Uterus (tissue), 4 donors: ENCODE measurements at places on chromosomes 5 and 9.

- no peak for DNase-seq
Observed at GRCh38 chr9:87620731-87621322, 105.1 kb upstream of the CTSL start.

DNA sequence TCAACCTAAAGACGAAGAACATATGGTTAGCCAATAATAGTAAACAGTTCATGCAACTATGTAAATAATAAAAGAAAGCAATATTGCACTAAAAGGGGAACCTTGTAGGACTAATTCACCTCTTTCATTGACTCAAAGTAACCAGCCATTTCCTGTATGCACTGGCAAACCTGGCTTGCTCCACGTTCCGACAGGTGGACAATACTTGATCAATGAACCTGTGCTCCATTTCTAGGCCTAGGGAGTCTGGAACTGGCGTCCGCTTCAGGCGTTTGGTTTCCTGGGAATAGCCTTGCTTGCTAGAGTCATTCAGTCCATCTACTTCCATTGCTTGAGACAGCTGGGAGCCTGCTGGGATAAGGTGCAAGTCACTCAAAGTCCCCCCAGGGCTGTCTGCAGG is 41.6 kb downstream of the PTAR1 start:
- DNase-seq: no peak

- no peak for DNase-seq
Observed at GRCh38 chr5:168513861-168514428, 15.2 kb upstream of the FBLL1 start.

GRCh38 chr5:56078278-56079156 is 83.8 kb upstream of the IL6ST start:
- peak; percentile 65 for DNase-seq

DNA sequence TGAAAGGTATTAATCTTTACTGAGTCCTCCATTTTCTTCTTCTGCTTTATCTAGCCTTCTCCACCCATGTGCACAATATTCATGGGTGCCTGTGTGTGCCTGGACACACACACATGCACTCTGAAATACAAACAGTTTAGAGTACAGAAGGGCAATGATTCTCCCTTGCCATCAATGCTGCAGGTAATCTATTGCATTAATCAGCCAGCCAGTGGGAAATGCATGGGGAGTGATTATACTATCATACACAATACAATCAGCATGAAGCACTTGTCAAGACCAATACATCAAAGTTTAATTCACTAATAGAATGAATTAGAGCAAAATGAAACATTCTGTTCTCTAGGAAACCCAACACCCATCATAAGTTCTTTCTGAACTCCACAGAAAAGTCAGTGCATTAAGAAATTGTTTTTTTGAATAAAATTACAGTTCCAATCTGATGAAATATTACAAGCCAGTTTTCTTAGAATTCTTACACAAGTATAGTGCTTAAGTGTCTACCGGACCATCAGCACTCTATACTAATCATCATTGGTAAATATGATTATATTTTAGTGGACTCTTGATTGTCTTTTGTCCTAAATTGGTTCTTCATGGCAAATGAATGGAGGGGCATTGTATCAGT is 172.2 kb downstream of the ZSWIM6 start:
- no peak for DNase-seq

DNA sequence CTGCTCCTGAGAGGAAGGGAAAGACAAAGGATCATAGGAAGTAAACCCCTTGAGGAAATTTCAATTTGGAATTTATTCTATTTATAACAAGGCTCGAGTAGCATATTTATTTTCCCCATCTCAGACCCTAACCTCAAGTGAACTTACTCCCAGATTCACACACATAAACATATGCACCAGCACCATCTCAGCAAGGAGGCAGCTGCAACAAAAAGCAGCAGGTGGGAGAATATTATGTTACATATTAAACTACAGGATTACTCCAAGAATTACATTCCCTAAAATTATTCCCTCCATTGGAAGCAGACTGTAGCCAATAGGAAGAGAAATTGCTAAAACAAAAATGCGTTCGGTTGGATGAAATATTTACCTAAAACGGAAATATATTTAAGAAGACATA is 108.4 kb upstream of the PRSS3 start:
- DNase-seq: no peak

DNA sequence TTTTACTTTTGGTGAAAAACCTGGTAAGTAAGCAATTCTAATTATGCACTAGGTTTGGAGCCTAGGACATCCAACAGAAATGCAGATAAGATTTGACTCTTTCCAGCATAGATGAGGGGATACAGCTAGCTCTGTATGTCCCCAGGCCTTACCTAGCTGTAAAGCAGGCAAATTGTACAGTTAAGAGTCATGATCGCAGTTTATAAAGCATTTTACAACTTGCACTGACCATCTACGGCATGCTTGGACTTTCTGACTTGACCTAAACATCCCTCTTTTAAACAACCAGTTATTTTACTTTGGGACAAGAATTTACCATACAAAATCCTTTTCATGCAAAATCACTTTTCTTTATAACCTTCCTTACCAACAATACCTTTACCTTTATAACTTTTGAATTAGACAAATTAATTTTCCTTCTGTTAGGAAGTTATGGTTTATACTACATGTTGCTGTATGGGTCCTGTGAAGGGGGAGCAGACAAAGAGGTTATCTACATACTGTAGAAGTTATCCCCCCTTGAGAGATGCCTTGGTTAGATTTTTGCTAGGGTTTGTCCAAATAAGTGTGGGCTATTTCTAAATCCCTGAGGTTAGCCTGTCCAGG is 36.8 kb downstream of the FGD3 start:
- no peak for DNase-seq

- no peak for DNase-seq
Observed at GRCh38 chr5:102542057-102542456, 43.3 kb upstream of the SLCO6A1 start.

DNA sequence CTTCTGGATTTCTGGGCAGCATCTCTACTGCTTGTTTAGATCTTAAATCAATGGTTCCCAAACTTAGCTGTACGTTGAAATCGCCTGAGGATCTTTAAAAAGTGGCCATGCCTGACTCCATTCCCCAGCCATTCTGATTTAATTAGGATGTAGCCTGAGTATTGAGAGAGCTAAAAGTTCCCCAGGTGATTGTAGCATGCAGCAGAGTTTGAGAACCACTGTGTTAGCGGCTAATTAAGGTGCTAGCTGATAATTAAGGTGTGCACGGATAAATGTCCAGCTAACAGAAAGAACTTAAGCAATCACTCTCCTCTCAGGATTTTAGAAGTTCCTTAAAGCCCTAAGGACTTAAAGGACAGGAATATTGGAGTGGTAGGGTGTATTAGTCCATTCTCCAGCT is 89.1 kb downstream of the NMUR2 start:
- no peak for DNase-seq

DNA sequence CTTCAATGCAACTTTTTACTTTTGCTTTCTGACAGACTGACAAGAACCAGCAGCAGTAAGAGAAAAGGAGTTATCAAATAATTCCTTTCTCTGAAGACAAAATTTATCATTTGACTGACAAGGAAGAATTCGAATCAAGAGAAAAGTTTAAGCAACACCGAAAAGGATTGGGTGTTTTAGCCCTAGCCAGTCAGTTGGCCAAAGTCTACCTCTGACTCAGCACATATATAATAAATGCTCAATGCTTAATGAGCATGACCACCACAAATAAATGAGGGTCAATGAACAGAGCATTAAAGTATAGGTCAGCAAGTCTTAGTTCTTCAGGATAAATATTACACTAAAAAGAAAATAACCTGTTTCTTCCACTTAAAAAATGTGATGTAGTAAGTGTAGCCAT is 1603.5 kb upstream of the C9orf72 start:
- no peak for DNase-seq

DNA sequence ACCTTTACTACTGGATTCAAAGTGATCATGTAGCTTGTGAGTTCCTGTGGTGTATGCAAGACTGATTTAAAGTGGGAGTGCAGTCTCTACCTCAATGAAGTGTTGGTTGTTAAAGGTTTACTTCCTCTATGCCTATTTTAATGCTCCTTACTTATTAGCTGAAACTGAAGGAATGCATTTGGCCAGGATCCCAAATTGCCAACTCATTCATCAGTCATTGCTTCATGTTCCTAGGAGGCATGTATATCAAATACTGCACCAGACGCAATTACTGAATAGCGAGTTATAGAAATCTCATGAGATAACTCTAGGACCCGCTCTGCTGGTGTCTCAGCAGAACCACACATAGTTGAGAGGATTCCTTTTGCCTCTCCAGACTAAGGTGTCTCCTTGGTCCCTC is 143.0 kb upstream of the RPS23 start:
- no peak for DNase-seq

- no peak for DNase-seq
Observed at GRCh38 chr5:133818031-133818431, 150.4 kb downstream of the C5orf15 start.

- no peak for DNase-seq
Observed at GRCh38 chr9:100038472-100038871, 60.3 kb downstream of the ERP44 start.

- no peak for DNase-seq
Observed at GRCh38 chr5:144028636-144029035, 141.8 kb downstream of the YIPF5 start.

DNA sequence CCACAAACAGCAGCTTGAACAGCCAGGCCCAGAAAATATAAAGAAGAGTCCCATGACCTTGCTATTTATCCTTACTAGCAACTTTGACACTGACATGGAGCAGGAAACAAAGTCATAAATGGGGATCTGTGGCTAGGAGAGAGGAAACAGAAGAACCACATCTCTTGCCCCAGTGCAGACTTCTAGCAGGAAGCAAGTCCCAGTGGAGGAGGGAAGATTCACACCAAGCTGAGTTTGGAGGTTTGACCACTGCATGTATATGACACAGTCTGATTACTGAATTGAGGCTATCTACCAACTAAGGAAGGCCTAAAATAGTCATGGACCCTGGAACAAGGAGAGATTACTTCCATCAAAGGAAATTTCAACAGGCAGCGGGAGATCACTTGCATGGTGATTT is 51.4 kb downstream of the CDH6 start:
- no peak for DNase-seq

DNA sequence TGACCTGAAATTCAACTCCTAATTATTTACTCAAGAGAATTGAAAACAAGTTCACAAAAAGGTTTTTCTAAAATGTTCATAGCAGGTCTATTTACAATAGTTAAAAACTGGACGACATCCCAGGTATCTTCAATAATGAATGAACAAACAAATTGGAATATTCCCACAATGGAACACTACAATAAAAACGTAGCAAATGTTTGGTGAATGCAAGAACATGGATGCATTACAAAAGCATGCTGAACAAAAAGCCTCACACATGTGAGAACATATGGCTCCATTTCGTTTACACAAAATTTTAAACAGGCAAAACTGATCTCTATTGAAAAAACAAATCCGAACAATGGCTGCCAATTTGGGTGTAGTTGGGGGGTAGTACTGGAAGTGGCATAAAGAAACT is 669.9 kb downstream of the MTRR start:
- DNase-seq: no peak

- DNase-seq: peak; percentile 81
Observed at GRCh38 chr9:132214027-132214622, 52.3 kb downstream of the NTNG2 start.

- no peak for DNase-seq
Observed at GRCh38 chr9:24816006-24816405, 270.3 kb upstream of the IZUMO3 start.

DNA sequence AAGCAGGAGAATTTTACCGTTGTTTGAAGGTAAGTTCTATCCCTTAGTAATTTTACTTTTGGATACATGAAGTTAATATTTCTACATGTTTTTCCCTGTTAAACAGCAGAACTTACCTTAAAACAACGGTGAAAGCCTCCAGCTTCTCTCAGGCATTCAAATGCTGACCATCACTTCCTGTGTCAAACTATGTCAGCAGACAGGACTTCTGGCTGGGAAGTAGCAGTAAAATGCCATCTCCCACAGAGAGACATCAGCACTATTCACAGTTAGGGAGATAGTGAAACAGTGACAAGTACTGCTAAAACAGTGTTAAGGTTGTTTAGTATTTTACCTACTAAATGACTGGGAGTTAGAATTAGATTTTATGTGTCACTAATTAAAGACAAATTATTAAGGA is 34.2 kb upstream of the GOLGA1 start:
- DNase-seq: no peak

DNA sequence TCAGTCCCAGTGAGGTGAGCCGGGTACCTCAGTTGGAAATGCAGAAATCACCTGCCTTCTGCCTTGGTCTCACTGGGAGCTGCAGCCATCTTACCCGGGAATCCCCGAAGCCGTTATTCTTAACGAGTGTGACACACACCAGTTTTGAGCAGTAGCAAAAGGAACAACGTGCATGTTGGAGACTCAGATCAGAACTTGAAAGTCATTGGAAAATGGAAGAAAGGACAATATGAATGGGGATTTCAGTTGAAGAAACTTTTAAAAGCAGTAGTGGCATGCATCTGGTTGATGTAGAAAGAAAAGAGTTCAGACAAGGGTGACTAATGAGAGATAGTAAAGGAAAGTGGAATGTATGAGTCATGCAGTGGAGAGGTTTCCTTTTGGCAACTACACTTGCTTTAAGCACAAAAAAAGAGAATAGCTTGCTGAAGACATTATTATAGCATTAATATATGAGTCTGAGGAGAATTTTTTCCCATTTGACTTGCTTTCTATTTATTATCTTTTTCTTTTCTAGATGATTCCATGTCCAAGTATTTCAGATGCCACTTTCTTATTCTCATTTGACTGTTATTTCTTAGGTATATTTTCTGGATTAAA is 44.4 kb upstream of the ANKDD1B start:
- no peak for DNase-seq

DNA sequence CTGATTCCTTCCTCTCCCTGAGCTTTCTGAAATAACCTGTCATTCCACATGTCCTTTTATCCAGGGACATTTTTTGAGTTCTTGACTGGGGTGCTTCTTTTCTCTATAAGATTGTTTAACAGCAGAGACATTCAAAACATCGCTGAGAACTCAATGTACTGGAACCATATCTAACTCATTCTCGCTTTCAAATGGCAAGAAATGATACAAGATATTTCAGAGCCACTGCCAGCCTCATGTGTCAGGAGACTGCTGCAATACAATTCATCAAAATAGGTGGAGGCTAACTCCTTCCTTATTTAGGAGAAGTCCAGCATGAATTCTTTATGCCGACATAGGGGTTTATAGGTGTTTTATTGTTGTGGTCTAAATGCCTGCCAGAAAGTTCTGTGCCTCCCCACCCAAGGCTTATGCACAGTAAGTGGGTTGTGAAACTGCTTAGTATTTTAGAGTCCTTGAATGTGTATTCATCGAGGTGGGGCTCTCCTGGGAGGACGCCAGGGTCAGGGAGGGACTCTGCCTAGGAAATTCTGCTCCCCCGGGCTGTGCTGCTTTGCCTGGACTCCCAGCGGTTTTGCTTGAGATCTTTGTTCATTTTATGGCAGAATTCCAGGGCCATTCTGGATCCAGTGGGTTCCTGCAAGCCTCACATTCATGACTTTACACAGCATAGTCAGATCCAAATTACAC is 53.9 kb downstream of the ZNF474 start:
- DNase-seq: peak; percentile 61

- DNase-seq: no peak
Observed at GRCh38 chr5:152427721-152428120, 22.6 kb upstream of the NMUR2 start.
